ENCODE measurements at places on chromosomes 2 and 18.
A peak's percentile ranks its signal among the peaks of the same experiment; 100 is the strongest.

DNA sequence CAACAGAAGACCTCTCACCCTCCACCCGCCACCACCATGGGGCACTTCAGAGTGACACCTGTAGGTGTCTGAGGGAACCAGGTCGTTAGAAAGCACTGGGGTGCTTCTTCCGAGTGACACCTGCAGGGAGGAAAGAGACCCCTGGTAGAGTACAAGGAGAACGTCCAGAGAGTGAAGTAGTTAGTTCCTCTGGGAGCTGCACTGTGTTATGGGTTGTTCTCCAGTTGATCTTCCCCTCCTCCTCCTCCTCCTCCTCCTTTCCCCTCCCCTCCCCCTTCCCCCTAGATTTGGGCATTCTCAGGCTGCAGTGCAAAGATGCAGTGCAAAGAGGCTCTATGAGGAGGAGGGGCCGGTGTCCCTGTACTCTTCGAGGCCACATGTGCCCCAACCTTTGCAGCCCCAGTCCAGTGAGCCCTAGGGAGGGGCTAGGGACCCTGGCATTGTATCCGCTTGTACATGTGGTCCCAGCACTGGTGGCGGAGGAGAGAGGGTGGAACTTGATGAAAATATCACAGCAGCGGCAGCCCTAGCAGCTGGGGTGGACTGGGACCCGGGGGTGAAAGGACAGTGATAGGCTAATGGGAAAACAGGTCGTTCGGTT is 850 bp downstream of the DNAJB2 start:
- DNase-seq: no peak

- DNase-seq: peak; percentile 64
Measured at GRCh38 chr2:196230061-196230854, 58.9 kb upstream of the STK17B start.

- DNase-seq: no peak
Measured at GRCh38 chr2:133476931-133477615, 91.2 kb downstream of the NCKAP5 start.

GRCh38 chr2:48983551-48983950 is 170.8 kb downstream of the FSHR start:
- DNase-seq: no peak

GRCh38 chr2:68438455-68439303 is 28.4 kb downstream of the FBXO48 start:
- no peak for DNase-seq

DNA sequence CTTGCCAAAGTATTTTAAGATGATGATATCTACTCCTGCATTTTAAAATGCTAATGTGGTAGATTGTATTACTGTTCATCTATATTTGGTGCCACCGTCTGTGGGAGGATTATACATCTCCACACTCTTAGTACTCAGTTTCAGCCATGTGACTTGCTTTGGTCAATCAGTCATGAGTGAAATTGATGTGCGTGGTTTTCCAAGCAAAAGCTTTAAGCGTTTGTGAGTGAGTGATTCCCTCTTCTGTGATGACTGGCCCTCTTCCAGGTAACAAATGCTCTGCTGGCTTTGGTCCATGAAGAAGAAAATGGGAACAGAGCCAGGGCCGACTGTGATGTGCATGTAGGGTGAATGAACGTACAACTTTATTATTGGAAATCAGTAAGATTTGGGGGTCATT is 330.4 kb downstream of the LPIN1 start:
- DNase-seq: no peak

GRCh38 chr18:13638719-13639595 is 87.4 kb downstream of the FAM210A start:
- DNase-seq: no peak

All from activated CD8-positive, alpha-beta memory T cell treated with anti-CD3 and anti-CD28 coated beads for 1 hour (primary cell).